Lower lobe of right lung (tissue), 2 donors: ENCODE measurements at places on chromosomes 1 and 21. TPM values are rescaled to one million over a fixed set of nuclear protein-coding genes. Genes with fewer than 3 reads are reported as not detected.

The HSPB7 gene
- total RNA-seq, result 4.9 TPM

The TENT5C gene
- total RNA-seq, result 23.2 TPM

The NEK2 gene
- 0.77 TPM for total RNA-seq

The HPCAL4 gene
- 0.41 TPM for total RNA-seq

The NPR1 gene
- 58.8 TPM for total RNA-seq

The SLC35F3 gene
- 0.41 TPM for total RNA-seq

The KCNAB2 gene
- total RNA-seq, result 119 TPM

The LAX1 gene
- 3.0 TPM for total RNA-seq

The MATN1 gene
- not detected for total RNA-seq

The IQCC gene
- 2.0 TPM for total RNA-seq

The PALMD gene
- total RNA-seq, result 18.8 TPM

The TLR5 gene
- 26.6 TPM for total RNA-seq

The GIPC2 gene
- 2.9 TPM for total RNA-seq

The DNAI4 gene
- 19.9 TPM for total RNA-seq

The FAM72C gene
- not detected for total RNA-seq

The LCE3D gene
- total RNA-seq, result not detected

The TRIM46 gene
- total RNA-seq, result 0.35 TPM

The GBP1 gene
- total RNA-seq, result 54.2 TPM

The LCE6A gene
- not detected for total RNA-seq

The CHI3L1 gene
- total RNA-seq, result 22.2 TPM

The TSHB gene
- total RNA-seq, result not detected

The RGS8 gene
- total RNA-seq, result not detected

The HFM1 gene
- 1.2 TPM for total RNA-seq

The TMEM240 gene
- 3.9 TPM for total RNA-seq

The ABCA4 gene
- 1.9 TPM for total RNA-seq

The CFAP74 gene
- total RNA-seq, result 6.6 TPM

The SPRR1B gene
- not detected for total RNA-seq

The DNAH14 gene
- 14.4 TPM for total RNA-seq

The C2CD4D gene
- total RNA-seq, result 0.21 TPM

The TRIM17 gene
- 2.6 TPM for total RNA-seq

The APP gene
- total RNA-seq, result 358 TPM

The P3R3URF gene
- not detected for total RNA-seq

The TMPRSS15 gene
- total RNA-seq, result not detected

The CADM3 gene
- 8.8 TPM for total RNA-seq

The GUCA2A gene
- total RNA-seq, result not detected

The LCE1E gene
- total RNA-seq, result not detected

The S100A8 gene
- total RNA-seq, result 622 TPM

The UMODL1 gene
- 0.50 TPM for total RNA-seq

The GJB4 gene
- 0.12 TPM for total RNA-seq

The CD1D gene
- 4.6 TPM for total RNA-seq

The KCNE2 gene
- not detected for total RNA-seq

The ZNF436 gene
- 11.6 TPM for total RNA-seq

The PPIAL4G gene
- not detected for total RNA-seq

The GBP7 gene
- not detected for total RNA-seq

The ITPKB gene
- 42.3 TPM for total RNA-seq

The NOS1AP gene
- total RNA-seq, result 3.6 TPM

The NEXN gene
- 16.5 TPM for total RNA-seq
